Stimulated activated CD8-positive, alpha-beta memory T cell treated with anti-CD3 and anti-CD28 coated beads, Interleukin-4, amount 100 ng/mL, for 1 hour (primary cell): ENCODE measurements at places on chromosomes 11 and 22.

DNA sequence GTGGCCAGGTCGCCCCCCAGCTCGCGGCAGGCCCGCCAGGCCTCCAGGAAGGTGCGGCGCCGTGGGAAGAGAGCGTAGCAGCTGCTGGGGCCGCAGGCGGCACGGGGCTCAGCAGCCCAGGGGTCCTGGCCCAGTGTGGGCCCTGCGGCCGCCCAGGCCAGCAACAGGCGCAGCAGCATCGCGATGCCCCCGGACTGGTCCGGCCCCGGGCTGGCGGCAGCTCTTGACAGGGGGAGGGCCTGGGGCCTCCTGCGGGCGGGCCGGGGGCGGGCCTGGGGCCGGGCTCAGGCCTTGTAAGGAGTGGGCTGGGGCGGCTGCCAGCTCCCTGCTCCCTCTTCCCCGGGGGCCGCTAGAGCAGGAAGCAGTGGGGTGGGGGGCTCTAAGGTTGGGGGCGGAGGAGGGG is at the start of gene CD248:
CD248 (minus strand) TSS at position 196 of the 403 bp plus-strand sequence; CDS start at position 179, 17 bp downstream.
- DNase-seq, result no peak

- DNase-seq, result no peak
These were observed 59.6 kb upstream of the THY1 start for GRCh38 chr11:119482521-119483011.

GRCh38 chr11:133082453-133082781 is 449.9 kb downstream of the OPCML start:
- DNase-seq, result no peak

GRCh38 chr11:66008468-66009101 is 3.2 kb upstream of the CST6 start:
- DNase-seq, result no peak

- no peak for DNase-seq
These were observed 394.2 kb upstream of the CCDC90B start for GRCh38 chr11:83680321-83680720.
